ENCODE measurements at places on chromosomes 4 and X.

DNA sequence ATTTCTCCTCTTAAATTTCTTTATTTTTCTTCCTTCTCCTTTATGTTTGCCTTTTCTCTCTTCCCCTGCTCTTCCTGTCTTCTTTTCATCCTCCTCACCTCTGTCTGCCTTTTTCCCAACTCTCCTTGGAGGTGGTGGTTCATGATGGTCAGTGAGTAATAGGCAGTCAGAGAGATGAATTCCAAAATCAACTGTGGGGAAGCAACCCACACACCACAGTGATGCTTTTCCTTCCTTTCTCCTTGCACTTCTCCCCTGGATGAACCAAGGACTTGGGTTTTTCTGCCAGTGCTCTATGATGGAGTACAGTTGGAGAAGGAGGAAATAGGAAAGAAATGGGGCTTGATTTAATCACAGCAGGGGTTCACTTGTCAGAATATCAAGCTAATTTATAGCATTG is 153.8 kb downstream of the DCK start:
- no peak for DNase-seq

GRCh38 chr4:185869427-185869826 is 57.4 kb upstream of the SORBS2 start:
- DNase-seq, result no peak

DNA sequence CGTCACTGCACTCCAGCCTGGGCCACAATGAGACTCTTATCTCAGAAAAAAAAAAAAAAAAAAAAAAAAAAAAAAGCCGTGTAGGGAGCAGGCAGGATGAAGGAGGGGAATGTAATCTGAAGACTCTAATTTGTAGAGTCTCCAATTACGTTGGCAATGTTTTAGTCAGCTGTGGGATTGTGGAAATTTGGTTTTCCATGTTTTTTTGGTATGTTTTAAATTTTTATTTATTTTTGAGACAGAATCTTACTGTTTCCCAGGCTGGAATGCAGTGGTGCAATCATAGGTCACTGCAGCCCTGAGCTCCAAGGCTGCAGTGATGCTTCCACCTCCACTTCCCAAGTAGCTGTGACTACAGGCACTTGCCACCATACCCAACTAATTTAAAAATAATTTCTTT is 56.5 kb downstream of the NSD2 start:
- no peak for DNase-seq

GRCh38 chr4:108980455-108981239 is 217.8 kb upstream of the ETNPPL start:
- no peak for DNase-seq

GRCh38 chr4:6474705-6475457 is 2.5 kb upstream of the PPP2R2C start:
- DNase-seq, result no peak
